Mesothelial cell of epicardium (in vitro differentiated cells): ENCODE measurements at places on chromosomes 6 and 20.
A peak's percentile ranks its signal among the peaks of the same experiment; 100 is the strongest.

GRCh38 chr6:64789476-64789875 is 917.5 kb downstream of the EYS start:
- peaks cover 12% of the 10 kb centered on the region for H3K4me1 ChIP-seq
- no peaks in the 10 kb centered on the region for H3K27me3 ChIP-seq
- DNase-seq, result no peak
- H3K27ac ChIP-seq, result no peak overlapping the region
- no peak overlapping the region for H3K4me3 ChIP-seq

GRCh38 chr20:3105256-3106137 is 21.0 kb upstream of the AVP start:
- H3K27me3 ChIP-seq, result no peaks in the 10 kb centered on the region
- no peaks in the 10 kb centered on the region for H3K4me1 ChIP-seq
- DNase-seq, result no peak
- no peak overlapping the region for H3K4me3 ChIP-seq

- H3K4me3 ChIP-seq, result peak overlapping the region; percentile 10
- H3K27me3 ChIP-seq, result no peaks in the 10 kb centered on the region
- H3K27ac ChIP-seq, result peak overlapping the region; percentile 100
- H3K36me3 ChIP-seq, result peaks cover 11% of the 10 kb centered on the region
Observed at GRCh38 chr20:47315339-47316056, 41.0 kb downstream of the ZMYND8 start.

DNA sequence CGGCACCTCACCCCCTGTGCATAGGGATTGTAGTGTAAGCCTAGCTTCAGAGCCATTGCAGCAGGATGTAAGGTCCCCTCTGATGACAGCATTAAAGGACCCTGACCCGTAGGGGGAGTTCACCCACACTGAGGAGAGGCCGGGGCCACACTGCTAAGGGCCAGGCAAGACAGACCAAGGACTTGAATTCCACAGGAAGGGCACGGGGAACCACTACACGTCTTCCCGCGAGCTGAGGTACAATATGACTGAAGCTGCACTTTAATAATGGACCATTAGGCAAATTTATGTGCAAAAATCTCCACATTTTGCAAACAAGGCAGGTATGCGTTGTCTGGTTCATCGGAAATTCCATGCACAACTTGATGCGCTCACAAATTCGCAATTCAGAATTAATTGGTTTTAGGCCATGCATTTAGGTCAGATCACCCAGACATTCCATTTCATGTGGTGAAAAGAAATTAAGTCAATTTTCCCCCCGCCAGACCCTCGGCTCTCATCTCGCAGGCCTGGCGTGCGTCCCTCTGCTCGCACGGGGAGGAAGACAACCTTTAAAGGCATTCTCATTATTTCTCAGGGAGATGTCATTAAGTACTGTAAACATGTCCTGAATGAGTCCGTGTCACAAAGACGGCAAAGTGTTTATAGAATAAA is 111.8 kb downstream of the FOXA2 start:
- H3K27ac ChIP-seq, result no peak overlapping the region
- no peak for DNase-seq
- peaks cover 31% of the 10 kb centered on the region for H3K27me3 ChIP-seq
- no peaks in the 10 kb centered on the region for H3K36me3 ChIP-seq
- no peak overlapping the region for H3K4me3 ChIP-seq
- peaks cover 8% of the 10 kb centered on the region for H3K4me1 ChIP-seq

GRCh38 chr6:161487217-161487531 is 213.3 kb upstream of the AGPAT4 start:
- no peak overlapping the region for H3K27ac ChIP-seq
- H3K4me3 ChIP-seq, result no peak overlapping the region
- H3K4me1 ChIP-seq, result peaks cover 4% of the 10 kb centered on the region
- no peaks in the 10 kb centered on the region for H3K36me3 ChIP-seq

- peaks cover 25% of the 10 kb centered on the region for H3K4me1 ChIP-seq
- H3K4me3 ChIP-seq, result no peak overlapping the region
- H3K27ac ChIP-seq, result peak overlapping the region; percentile 23
- H3K36me3 ChIP-seq, result peaks cover 3% of the 10 kb centered on the region
- no peak for DNase-seq
Observed at GRCh38 chr6:56690519-56691285, 48.0 kb upstream of the DST start.

DNA sequence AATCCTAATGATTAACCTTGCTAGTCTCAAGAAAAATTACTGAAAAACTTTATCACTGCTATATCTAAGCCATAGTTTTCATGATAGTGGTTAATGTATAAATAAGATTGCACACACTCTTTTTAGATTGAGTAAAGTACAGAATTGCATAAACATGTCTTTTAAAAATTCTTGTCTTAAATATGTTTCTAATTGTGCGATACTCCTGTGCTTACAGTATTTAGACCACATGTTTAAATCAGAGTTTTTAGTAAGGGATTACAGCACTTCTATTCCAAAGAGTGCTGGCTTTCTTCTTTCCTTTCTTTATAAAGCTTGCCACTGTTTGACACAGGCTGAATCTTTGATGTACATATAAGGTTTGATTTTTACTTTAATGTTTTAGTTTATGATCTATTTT is 36.8 kb upstream of the RGS17 start:
- DNase-seq, result no peak
- H3K4me1 ChIP-seq, result peaks cover 7% of the 10 kb centered on the region
- H3K27ac ChIP-seq, result no peak overlapping the region
- H3K4me3 ChIP-seq, result no peak overlapping the region
- no peaks in the 10 kb centered on the region for H3K36me3 ChIP-seq
- peaks cover 12% of the 10 kb centered on the region for H3K27me3 ChIP-seq

DNA sequence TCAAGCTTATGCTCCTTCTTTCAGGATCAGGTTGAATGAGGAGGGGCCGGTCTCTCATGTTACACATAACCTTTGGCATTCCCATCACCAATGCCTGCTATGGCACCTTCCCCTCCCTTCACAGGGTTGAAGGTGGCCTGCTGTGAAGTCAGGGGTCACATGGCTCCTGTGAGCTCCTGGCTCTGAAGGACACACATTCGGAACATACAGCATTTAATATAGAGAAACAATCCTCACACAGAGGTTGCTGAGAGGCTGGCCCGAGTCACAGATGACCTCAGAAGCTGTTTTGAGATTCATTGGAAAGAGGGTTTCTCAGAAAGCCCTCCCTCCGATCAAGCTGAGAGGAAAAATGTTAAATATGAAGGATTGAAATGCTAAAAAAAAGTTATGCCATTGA is 82.1 kb downstream of the PSMG4 start:
- H3K4me3 ChIP-seq, result no peak overlapping the region
- no peaks in the 10 kb centered on the region for H3K27me3 ChIP-seq
- H3K4me1 ChIP-seq, result peaks cover 55% of the 10 kb centered on the region
- DNase-seq, result no peak
- H3K27ac ChIP-seq, result peak overlapping the region; percentile 81

DNA sequence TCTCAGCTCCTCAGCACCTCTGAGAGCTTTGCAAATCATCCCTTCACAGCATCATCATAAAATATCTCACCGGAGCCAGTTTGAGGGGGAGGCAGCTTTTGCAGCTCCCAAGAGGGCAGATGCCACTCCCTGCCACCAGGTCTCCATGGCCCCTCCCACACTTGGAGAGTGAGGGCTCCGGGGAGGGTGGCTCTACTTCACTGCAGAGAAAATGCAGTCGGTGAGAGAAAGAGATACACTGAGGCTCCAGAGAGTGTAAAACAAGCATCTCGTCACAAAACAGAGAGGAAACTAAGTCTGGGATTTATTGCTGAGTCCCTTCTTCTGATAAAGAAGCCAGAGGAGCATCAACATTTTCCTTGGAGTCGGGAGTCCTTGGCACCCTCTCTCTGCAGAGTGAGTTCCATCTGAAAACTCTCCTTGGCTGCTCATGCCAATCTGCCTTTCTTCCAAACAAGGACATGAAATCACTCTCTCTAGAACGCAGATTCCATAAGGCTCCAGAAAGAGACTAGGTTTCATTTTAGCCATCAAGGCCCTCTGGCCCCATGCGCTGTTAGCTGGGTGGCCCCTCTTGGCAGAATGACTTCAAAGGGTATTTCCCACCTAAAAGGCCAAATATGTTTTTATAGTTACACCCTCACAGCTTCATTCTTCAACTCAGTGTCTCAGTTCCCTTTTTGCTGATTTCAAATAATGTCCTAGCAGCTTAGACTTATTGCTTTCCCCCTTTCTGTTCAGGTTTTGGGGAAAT is 70.6 kb upstream of the F13A1 start:
- no peak overlapping the region for H3K27ac ChIP-seq
- H3K36me3 ChIP-seq, result no peaks in the 10 kb centered on the region
- no peaks in the 10 kb centered on the region for H3K4me1 ChIP-seq
- DNase-seq, result no peak
- peaks cover 62% of the 10 kb centered on the region for H3K27me3 ChIP-seq
- no peak overlapping the region for H3K4me3 ChIP-seq

GRCh38 chr6:130961148-130961547 is 101.9 kb downstream of the EPB41L2 start:
- H3K27ac ChIP-seq, result no peak overlapping the region
- no peak overlapping the region for H3K4me3 ChIP-seq
- DNase-seq, result no peak
- H3K36me3 ChIP-seq, result no peaks in the 10 kb centered on the region
- H3K4me1 ChIP-seq, result peaks cover 5% of the 10 kb centered on the region

- H3K4me1 ChIP-seq, result peaks cover 30% of the 10 kb centered on the region
- H3K36me3 ChIP-seq, result no peaks in the 10 kb centered on the region
- no peak for DNase-seq
- no peak overlapping the region for H3K27ac ChIP-seq
- peaks cover 70% of the 10 kb centered on the region for H3K27me3 ChIP-seq
Observed at GRCh38 chr6:7732228-7732627, 6.3 kb downstream of the BMP6 start.

DNA sequence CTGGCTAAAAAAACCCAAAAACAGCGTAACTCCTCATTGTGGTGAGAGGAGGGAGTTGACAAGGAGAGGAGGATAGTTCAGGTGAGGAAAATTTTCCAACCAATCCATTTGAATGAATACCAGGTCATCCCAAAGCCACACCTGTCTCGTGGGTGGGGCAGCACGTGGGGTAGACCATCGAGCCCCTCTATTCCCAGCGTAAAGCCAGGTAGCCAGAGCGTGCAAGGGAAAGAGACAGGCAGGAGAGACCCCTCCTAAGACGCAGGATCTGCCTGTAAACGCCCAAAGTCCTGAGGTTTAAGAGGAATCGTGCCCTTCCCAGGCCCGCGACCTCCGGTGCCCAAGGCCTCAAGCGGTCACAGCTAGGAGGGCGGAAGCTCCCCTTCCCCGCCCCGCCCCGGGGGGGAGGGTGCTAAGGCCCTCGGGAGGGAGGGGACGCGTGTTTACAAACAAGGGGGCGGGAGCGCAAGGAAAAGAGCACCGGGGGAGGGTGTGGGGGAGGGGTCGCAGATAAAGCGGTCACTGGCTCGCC is 712 bp downstream of the RXRB start:
- peak overlapping the region; percentile 90 for H3K27ac ChIP-seq
- peaks cover 58% of the 10 kb centered on the region for H3K4me1 ChIP-seq
- DNase-seq, result no peak
- H3K27me3 ChIP-seq, result no peaks in the 10 kb centered on the region

DNA sequence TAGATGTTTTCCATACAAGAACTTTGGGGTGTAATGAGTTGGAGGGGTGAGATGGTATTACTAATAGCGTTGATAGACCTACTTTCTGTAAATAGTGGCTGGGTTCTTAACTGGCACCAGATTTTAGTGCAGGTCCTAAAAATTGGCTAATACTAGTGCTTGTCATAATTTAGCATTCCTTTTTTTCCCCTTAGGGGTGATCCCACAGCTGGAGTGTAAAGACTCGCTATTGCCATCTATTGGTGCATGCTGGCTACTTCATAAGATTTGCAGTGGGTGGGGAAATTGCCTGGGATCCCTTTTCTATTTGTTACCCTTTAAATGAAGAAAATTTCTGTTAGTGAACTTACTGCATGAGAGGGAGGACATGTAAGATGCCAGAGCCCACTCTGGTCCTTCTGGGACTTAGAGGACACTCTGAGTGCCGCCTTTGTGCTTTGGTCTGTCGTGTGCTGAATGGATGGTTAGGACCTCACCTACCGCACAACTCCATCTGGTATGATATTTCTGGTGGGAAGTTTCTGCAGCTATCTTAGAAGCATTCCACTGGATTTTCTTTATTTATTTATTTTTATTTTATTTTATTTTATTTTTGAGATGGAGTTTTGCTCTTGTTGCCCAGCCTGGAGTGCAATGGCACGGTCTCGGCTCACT is 195.5 kb downstream of the JARID2 start:
- no peak for DNase-seq
- H3K27ac ChIP-seq, result no peak overlapping the region
- H3K36me3 ChIP-seq, result no peaks in the 10 kb centered on the region
- peaks cover 58% of the 10 kb centered on the region for H3K4me1 ChIP-seq

DNA sequence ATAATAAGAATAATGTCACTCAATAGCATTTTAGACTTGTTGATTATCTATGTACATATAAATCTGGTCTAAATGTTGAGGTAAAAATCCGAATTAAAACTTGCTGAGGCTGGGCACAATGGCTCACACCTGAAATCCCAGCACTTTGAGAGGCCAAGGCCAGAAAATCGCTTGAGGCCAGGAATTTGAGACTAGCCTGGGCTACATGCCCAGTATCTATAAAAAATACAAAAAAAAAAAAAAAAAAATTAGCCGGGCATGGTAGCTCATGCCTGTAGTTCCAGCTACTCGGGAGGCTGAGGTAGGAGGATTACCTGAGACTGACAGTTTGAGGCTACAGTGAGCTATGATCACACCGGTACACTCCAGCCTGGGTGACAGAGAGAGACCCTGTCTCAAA is 34.2 kb upstream of the SUPT3H start:
- H3K27ac ChIP-seq, result no peak overlapping the region
- DNase-seq, result no peak
- H3K4me3 ChIP-seq, result no peak overlapping the region
- H3K36me3 ChIP-seq, result no peaks in the 10 kb centered on the region
- no peaks in the 10 kb centered on the region for H3K4me1 ChIP-seq
